GM12892 (cell line): ENCODE measurements at places on chromosomes 11 and 22.

DNA sequence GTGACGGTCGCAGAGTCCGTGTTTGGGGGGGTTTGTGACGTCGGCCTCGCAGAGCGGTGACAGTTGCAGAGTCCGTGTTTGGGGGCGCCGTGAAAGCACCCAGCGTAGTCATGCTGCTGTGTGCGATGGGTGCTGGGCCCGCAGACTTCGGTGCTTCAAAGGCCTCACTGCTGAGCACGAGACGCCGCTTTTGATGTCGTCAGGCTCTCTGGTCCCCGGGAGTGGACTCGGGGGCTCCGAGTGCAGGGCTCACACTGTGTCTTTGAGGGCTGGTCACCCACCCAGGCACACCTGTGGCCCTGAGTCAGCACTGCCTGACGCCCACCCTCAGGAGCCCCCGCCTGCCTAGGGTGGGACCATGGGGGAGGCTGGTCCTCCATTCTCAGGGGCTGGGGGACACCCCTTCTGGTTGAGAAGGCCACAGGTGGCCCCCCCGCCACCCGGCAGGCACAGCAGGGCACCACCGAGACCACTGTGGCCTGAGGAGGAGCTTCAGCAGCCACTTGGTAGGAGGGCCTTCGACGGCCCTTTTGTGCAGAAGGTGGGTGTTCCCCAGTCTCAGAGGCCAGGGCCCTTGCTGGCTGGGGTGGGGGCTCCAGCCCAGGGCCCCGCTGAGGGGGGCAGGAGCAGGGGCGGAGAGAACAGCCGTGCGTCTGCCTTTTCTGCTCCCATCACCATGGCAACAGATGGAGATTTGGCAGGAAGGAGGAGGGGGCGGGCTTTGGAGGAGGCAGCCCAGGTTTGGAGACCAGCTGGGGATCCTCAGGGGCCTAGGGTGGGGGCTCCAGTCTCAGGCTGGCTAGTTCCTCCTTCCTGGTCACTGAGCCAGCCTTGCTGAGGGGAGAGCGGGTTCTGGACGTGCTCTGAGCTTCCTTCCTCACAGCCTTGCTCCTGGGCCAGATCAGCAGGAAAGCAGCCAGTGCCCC is 20.9 kb downstream of the BRSK2 start:
- no peak for DNase-seq

DNA sequence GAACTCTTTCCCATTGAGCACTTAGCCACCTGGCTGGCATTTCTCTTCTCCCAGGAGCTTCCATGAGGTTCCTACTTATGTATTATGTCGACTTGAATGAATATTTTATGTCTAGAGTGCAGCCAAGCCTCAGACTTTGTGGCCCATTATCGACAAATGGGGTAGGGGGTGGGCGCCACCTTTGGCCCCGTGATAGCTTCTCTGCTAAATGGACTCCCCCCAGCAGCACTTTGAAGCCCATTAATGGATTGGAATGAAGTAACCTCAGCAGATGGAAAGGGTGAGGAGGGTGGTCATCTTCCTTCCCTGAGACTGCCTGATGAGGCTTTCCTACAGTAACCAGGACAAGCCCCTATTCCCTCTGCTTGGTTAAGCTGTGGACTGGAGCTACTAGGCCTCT is 5.9 kb downstream of the MARK2 start:
- no peak for DNase-seq

- DNase-seq: no peak
Measured at GRCh38 chr22:31715147-31715778, 34.7 kb downstream of the PRR14L start.

GRCh38 chr11:57459164-57460021 is 935 bp upstream of the RTN4RL2 start:
- no peak for DNase-seq

GRCh38 chr11:76147106-76147740 is 59.1 kb downstream of the WNT11 start:
- no peak for DNase-seq

GRCh38 chr22:46165977-46166376 is 15.7 kb downstream of the PPARA start:
- DNase-seq: no peak

DNA sequence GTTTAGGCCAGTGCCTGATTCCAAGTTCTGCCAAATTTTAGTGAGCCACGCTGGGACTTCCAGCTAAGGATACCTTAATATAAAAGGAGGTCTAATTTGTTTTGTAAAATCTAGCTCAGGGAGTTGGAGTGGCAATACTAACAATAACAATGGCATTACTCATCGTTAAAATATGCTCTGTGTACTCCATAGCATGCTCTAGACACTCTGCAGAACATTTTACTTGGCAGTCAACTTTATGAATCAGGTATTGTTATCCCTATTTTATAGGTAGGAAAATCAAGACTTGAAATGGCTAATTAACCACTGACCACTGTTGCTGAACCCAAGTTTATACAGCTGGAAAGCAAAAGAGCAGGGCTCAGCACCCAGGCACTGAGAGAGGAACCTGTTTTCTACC is 485.0 kb upstream of the KIRREL3 start:
- DNase-seq: no peak

GRCh38 chr11:66181632-66182315 is 86.7 kb upstream of the RAB1B start:
- no peak for DNase-seq

DNA sequence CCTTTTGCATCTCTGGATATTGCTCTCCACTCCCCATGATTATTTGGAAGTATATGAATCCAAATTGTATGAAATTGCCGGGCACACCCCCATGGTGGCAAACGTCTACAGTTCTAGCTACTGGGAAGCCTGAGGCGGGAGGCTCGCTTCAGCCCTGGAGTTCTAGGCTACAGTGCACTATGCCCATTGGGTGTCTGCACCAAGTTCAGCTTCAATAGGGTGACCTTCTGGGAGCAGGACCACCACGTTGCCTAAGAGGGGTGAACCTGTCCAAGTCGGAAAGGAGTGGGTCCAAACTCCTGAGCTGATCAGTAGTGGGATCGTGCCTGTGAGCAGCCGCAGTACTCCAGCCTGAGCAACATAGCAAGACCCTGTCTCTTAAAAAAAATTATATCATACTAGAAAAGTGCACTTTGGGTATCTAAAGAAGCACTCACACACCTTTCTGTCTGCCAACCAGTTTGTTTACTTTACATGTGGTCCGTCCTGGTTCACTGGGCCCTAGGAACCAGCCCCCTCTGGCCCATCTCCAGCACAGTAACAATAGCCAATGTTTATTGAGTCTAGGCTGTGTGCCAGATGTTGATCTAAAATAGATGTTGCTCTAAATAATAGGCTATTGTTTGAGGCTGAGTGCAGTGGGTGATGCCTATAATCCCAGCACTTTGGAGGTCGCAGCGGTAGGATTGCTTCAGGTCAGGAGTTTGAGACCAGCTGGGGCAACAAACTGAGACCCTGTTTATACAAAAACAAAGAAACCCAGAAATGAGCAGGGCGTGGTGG is 16.4 kb upstream of the KAT5 start:
- DNase-seq: no peak

GRCh38 chr11:74347381-74347780 is 35.9 kb upstream of the P4HA3 start:
- no peak for DNase-seq

GRCh38 chr11:126491092-126491491 is 135.6 kb downstream of the ST3GAL4 start:
- DNase-seq: no peak

GRCh38 chr11:27387362-27387761 is 24.3 kb upstream of the CCDC34 start:
- no peak for DNase-seq

DNA sequence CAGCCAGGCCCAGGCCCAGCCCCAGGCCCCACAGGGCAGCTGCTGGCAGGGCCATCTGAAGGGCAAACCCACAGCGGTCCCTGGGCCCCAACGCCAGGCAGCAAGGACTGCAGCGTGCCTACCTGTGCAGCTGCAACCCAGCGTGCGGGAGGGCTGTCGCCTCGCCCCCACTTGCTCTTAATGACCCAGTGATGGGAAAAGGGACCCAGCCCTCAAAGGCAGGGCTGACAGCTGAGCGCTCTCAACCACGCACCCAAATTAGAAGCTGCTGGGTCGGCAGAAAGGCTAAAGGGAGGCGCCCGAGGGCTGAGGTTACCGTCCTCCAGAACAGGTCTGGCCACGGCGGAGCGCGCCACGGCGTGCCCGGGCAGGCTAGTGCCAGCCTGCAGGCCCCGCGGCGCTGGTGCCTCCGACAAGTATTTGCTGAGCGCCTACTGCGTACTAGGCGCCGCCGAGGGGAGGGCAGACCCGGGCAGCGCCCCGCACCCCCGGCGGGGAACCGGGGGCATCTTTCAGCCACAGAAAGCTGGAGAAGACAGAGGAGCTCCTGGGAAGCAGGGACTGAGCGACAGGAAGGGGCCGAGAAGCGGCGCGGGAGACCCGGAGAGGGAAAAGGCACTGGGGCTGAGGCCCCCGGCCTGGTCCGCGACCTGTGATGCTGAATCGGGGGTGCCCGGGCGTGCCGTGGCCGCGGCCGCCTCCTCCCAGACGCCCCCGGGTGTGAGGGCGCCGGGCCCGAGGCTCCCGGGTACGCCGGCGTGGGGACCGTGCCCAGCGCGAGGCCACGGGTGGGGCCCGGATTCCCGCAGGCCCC is 773 bp downstream of the HRAS start:
- no peak for DNase-seq

- no peak for DNase-seq
Measured at GRCh38 chr22:44057401-44057987, 33.4 kb downstream of the PARVB start.

DNA sequence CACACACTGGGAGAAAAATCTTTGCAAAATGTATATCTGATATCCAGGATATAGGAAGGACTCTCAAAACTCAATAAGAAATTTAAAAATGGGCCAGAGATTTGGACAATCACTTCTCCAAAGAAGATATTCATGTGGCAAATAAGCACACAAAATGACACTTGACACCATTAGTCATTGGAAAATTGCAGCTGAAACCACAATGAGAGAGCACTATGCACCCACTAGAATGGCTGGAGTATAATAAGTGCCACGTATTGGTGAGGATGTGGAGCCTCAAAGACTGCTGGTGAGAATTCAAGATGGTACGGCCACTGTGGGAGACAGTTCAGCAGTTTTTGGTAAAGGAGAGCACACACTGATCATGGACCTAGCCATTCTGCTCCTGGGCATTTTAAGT is 12.8 kb upstream of the OSBPL5 start:
- no peak for DNase-seq

- DNase-seq: no peak
Measured at GRCh38 chr11:3995949-3996554, 98.5 kb upstream of the RRM1 start.

GRCh38 chr11:48164836-48165235 is 51.8 kb upstream of the OR4B1 start:
- no peak for DNase-seq

DNA sequence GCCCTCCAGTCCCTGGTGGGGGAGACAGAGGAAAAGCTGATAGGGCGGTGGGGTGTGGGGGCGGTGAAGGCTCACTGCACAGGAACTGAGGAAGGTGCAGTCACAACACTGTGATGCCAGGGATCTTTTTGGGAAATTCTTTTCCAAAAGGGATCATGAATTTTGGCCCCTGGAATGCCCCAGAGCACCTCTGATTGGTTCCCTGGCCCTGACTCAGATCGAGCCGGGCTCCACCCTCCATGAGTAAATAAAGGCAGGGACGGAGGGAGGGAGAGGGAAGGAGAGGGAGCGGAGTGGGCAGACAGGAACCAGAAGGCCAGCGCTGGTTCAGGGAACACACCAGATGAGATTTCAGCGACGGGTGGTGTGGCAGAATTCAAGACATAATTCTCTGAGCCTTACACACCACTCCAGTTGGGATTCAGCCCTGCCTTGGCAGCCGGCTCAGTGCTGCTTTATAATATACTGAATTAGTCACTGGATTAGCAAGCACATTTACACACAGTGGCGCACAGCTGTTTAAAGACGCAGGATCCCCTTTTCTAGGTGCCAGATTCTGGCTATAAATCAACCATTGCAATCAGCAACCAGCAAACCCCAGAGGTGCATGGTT is 80.3 kb downstream of the ETS1 start:
- no peak for DNase-seq

GRCh38 chr11:19766810-19767209 is 54.2 kb downstream of the NAV2 start:
- no peak for DNase-seq

DNA sequence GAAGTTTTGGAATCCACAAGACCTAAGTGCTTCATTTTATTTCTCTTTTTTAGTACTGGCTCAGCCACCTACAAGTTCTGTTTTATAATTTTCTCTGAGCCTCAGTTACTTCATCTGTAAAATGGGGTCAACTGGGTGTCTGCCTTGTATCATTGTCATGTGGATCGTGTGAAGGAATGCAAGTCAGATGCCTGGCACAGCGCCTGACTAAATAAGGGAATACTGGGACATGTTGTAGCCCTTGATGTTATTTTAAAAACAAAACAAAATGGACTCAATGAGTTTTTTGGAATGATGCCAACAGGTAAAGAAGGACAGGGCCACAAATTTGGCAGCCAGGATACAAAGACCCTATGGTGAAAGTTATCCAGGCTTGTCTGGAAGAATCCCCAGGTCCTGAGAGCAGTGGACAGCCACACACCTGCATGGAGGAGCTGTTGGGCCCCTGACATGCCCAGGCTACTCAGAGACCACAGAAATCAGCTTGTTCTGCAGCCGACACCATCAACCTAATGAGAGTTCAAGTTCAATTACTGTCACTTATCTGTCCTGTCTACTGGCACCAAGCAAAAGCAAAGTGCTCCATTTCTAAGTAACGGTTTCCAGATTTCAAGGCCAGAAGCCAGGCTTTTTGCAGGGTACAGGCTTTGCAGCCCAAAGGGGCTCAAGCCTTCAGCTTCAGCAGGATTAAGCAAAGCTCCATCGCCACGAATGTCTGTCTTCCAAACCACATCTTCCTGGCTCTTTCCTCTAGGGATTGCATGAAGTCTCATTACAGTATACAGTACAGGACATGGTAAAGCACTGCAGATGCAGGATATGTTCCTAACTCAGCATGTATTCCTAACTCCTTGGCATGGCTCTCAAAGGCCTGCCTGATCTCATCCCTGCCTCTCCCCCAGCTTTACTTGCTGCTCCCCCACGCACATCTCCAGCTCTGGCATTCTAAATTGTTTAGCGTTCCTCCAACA is 18.4 kb downstream of the DKK3 start:
- DNase-seq: no peak

GRCh38 chr22:23831261-23831660 is 7.5 kb downstream of the DERL3 start:
- no peak for DNase-seq

DNA sequence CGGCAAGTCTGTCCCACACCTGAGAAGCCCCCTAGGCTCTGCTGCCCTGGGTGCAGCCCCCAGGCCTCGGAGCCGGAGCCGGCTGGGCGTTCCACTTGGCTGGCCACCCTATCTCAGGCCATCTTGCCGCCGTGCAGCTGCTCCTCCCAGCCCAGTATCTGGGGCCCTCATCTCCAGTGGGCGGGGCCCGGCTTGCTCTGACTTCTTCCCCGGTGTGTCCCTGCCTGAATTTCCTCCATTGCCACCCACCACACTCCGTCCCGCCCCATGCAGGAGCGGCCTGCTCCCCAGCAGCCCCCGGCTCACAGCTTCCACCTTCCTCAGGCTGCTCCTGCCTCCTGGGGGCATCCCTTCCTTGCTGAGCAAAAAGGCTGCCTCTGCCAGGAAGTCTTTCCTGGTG is 46.6 kb downstream of the WNT7B start:
- DNase-seq: no peak
